Activated CD8-positive, alpha-beta memory T cell treated with anti-CD3 and anti-CD28 coated beads for 36 hours (primary cell): ENCODE measurements at places on chromosomes 6 and 20. TPM values are rescaled to one million over a fixed set of nuclear protein-coding genes. Genes with fewer than 3 reads are reported as not detected.

The FAM83D gene
- 11.2 TPM for total RNA-seq

The CALHM4 gene
- total RNA-seq = not detected

The ADTRP gene
- total RNA-seq = 3.5 TPM

The TFAP2C gene
- not detected for total RNA-seq

The DDO gene
- total RNA-seq = not detected

The BEND6 gene
- total RNA-seq = not detected

The GSTA2 gene
- not detected for total RNA-seq

The SLC22A2 gene
- not detected for total RNA-seq

The MAK gene
- 2.8 TPM for total RNA-seq

The DAAM2 gene
- not detected for total RNA-seq

The GID8 gene
- total RNA-seq = 44.2 TPM

The C6orf163 gene
- 1.4 TPM for total RNA-seq

The NRSN2 gene
- total RNA-seq = 10.6 TPM

The COL21A1 gene
- not detected for total RNA-seq

The KCNG1 gene
- 4.0 TPM for total RNA-seq

The TUBE1 gene
- total RNA-seq = 32.1 TPM
